ENCODE measurements at places on chromosomes 2 and 18.

DNA sequence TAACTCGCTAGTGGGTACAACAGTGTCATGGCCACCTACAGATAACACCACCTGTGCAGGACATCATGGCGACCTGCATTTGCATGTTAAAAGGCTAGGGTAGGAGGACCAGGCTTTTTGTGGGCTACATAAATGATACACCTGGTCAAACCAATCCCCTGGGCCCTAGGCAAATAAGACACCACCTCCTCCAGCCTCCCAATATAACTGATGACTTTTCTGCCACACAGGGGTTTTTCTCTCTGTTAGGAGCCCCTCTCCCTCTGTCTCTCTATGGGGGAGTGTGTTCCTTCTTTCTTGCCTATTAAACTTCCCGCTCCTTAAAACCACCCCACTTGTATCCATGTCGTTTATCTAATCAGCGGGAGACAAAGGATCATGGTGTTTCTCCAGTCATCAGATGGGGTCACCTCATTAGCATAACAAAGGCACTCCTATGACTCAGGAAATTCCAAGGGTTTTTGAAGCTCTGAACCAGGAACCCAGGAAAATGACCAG is 10.8 kb upstream of the BUB1 start:
- no peak for DNase-seq

DNA sequence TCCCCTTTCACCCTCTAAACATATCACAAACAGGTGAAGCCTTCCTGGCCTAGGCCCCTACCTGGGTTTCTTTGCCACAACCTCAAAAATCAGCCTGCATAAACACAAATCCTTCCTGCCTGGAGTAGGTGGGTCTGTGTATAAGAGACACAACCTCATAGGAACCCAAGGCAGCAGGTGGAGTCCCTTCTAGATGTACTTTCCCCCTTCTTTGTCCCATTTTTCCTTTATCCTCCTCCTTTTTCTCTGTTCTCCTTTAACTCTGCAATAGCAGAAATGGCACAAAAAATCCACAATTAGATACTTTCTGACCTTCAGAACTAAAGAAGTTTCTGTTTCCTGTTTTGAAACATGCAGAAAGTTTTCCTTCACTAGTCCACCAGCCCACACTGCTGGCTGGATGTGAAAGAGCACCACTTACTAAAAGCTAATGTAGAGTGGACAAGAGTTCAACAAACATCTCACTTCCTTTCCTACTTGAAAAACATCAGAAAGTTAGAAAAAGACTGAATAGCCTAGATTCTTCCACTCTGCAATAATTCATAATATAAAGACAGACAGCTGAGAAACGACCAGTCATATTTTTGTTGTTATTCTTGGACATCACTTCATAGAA is 11.2 kb downstream of the SLC40A1 start:
- DNase-seq: no peak

DNA sequence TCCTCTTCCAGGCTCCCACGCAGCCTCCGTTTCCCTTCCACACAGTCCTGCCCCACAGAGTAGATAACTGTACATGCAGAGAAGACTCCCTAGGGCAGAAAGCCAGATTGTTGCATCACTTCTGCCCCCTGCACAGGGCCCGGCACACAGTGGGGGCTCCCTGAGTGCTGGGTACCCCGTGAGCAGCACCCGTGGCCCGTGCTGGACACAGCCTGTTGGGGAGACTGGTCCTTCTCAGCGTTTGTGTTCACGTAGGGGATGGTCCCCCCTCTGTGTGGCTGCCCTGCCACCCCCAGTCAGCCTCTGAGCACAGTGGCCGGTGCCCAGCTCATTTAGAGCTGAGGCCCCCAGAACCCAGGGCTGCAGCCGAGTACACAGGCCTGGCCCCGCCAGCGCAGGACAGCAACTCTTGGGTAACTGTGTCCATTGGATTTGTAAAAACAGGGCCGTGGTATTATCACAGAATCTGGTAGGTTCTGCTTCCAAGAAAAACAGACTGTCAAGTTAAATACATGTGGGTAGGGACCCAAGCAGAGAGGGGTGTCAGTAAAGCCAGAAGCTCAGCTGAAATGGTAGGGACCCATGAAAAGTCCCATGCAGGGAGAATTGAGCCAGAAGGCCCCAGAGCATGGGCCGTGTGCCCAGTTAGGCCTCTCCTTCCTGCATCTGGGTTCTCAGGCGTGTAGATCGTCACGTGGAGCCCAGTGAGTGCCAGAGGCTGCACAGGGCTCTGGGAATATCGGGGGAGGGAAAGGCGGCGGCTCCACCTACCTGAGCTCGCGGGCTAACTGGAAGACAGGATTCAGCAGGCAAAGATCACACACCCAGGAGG is 257.3 kb downstream of the ATAD2B start:
- no peak for DNase-seq

- DNase-seq: peak; percentile 8
Observed at GRCh38 chr18:2847317-2848246, 776 bp downstream of the EMILIN2 start.

GRCh38 chr2:33197198-33197938 is 250.6 kb downstream of the LTBP1 start:
- DNase-seq: no peak

- no peak for DNase-seq
Observed at GRCh38 chr2:24345937-24346336, 14.4 kb downstream of the ITSN2 start.

- no peak for DNase-seq
Observed at GRCh38 chr2:173876833-173877413, 88.2 kb downstream of the SP3 start.

- DNase-seq: no peak
Observed at GRCh38 chr18:62558015-62558663, 35.3 kb downstream of the ZCCHC2 start.

GRCh38 chr2:26988058-26988860 is 17.8 kb downstream of the MAPRE3 start:
- DNase-seq: no peak

- DNase-seq: no peak
Observed at GRCh38 chr2:42192652-42193566, 23.8 kb downstream of the EML4 start.

DNA sequence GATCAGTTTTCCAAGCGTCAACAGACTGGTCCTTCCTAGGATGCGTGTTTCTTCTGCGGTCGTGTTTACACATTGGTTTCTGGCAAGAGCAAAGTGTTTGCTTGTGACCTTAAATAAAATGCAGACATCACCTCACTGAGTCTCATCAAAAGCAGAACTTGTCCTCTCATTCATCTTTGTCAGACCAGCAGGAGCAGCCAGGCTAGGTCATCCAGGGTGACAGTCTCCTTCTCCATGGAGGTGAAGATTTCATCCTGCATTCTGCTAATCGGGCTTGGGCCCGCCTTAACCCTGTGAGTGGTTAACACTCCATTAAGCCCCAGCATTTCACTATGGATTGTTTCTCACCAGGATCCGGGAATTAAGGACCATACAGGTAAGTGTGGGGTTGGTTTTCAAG is 64.2 kb upstream of the PID1 start:
- DNase-seq: no peak

- no peak for DNase-seq
Observed at GRCh38 chr18:49319590-49319989, 140.9 kb downstream of the DYM start.

- no peak for DNase-seq
Observed at GRCh38 chr2:58862244-58862643, 621.1 kb upstream of the FANCL start.

DNA sequence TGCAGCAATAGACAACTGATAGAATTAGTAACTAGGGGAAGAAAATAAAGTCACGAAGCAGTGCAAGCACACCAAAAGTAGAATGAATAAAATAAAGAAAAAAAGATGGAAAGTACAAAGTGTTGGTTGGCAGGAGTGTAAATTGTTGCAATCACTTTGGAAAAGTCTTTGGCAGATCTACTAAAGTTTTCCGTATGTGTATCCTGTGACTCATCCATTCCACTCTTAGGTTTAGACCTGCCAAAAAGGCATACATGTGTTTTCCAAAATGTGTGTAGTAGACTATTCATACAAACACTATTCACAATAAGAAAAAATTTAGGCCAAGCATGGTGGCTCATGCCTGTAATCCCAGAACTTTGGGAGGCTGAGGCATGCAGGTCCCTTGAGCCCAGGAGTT is 282.1 kb upstream of the FSIP2 start:
- no peak for DNase-seq

GRCh38 chr2:38592951-38593350 is 9.8 kb downstream of the HNRNPLL start:
- no peak for DNase-seq

DNA sequence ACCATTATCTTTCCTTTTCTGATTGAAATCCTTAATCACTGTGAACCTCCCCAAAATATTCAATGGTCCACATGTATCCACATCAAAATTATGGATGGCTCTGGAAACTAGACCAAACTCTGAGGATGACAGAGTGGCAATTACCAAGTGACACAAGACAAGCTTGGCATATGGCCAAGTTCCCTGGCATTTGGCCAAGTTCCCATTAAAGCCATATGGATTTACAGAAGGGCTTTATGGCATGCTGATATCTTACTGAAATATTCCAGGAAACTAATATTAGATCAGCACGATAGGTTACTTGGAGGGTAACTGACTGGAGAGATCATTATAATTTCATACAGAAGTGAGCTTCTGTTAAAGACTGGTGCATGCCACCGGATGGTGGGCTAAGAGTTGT is 21.9 kb upstream of the CERS6 start:
- DNase-seq: no peak

GRCh38 chr2:16138811-16139662 is 198.7 kb downstream of the MYCN start:
- DNase-seq: no peak

DNA sequence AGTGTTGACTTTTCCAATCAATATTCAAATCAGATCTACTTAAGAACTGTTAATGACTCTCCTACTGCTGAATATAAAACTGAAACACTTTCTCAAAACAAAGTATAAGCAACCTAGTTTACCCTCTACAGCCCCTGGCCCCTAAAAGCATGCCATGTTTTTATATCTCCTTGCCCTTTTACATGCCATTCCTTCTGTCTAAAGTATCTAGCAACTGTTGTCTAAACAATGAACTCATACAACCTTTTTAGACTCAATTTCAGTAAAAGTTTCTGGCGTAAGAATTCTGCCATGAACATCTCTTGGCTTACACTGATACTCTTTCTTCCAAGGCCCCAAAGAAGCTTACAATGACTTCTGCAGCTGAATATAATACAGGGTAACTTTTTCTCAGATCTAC is 47.8 kb upstream of the GPR75 start:
- DNase-seq: no peak

GRCh38 chr2:232276084-232276732 is 102.3 kb upstream of the ALPP start:
- no peak for DNase-seq

- no peak for DNase-seq
Observed at GRCh38 chr2:151120011-151120410, 141.7 kb downstream of the RBM43 start.

- no peak for DNase-seq
Observed at GRCh38 chr2:126913329-126913728, 14.6 kb downstream of the TEX51 start.

- DNase-seq: peak; percentile 13
Observed at GRCh38 chr2:234218266-234219045, 168.0 kb downstream of the SPP2 start.

DNA sequence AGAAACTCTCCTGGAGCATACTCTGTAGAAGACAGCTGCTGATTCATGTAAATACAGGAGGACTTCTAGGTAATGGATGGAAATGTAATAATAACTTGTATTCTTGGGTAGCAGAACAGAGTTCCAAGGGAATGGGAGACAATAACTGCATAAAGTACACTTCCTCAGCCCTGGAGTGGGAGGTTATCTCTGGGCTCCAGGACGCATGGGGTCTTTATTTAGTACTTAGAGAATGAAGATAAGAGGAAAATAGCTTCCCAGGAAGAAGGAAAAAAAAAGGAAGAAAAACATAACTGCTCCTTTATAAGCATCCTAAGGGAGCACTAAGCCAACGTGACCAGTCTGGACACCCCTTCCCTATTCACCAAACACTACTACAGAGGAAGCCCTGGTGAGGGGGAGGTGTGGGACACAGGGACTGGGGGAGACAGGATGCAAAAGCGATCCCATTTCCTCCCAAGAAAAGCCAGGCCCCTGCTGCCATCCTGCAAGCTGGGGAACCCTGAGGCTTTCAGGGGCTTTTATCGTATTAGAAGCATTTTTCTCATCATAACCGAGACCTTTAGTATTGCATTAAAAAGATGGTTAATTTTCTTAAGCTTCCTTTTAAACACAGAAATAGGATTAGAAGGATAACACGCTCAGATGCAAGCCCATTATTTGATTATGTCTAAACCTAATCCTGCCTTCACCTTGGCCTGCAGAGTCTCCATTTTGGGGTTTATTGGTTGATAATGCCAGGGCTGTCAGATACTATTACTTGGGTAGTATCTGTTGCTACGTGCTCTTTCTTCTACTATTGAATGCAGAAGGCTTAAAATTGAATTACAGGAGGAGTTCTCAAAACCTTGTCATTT is 78.5 kb downstream of the KLF7 start:
- DNase-seq: no peak

- DNase-seq: no peak
Observed at GRCh38 chr18:32271672-32272208, 81.9 kb downstream of the MEP1B start.

DNA sequence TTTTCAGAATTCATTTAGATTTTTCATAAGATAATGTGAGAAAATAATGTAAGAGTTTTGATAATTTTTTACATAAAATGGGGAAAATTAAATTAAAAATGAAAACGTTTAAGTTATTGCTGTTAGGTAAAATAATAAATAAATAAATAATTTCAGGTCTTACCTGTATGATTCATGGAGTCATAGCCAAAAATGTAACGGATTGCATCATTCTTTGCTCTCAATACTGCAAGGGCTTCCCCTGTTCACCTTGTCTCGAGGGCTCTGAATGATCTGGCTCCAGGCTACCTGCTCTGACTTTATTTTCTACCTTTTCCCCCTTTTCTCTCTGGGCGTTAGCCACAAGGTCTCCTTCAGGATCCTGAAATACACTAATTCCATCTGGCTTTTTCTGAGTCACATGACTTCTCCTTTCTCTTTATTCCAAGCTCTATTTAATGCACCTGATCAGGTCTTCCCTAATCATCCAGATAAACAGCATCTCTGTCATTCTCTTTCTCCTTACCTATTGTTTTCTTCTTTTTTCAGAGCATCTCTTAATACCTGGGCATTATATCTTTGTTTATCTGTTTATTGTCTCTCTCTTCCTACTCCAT is 30.0 kb upstream of the CFAP36 start:
- DNase-seq: no peak

- no peak for DNase-seq
Observed at GRCh38 chr2:143623909-143624260, 494.7 kb downstream of the ARHGAP15 start.

DNA sequence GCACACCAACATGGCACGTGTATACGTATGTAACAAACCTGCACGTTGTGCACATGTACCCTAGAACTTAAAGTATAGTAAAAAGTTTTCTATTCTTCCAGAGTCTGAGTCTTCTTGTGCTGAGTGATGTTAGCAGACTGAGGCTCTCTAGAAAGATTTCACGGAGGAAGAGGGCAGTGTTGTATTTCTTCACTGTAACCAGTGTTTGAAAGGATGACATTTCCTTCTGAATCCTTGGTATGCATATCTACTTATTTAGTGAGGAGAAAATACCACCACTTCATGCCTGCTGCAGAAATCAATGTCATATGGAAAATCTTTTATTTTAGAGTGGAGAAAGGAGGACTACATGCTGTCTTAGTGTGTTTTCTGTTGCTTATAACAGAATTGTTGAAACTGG is 357.1 kb downstream of the CCDC85A start:
- DNase-seq: no peak
